Ecto neural progenitor cell (in vitro differentiated cells): ENCODE measurements at places on chromosomes 7 and 10.
A peak's percentile ranks its signal among the peaks of the same experiment; 100 is the strongest.

- no peak for DNase-seq
Observed at GRCh38 chr7:22454446-22454845, 45.5 kb downstream of the STEAP1B start.

GRCh38 chr7:157775021-157775559, 438.3 kb downstream of the DNAJB6 start:
- DNase-seq = no peak

- DNase-seq = no peak
Observed at GRCh38 chr10:28776519-28776918, 99.2 kb downstream of the BAMBI start.

GRCh38 chr10:101959346-101959916, 96.5 kb downstream of the ARMH3 start:
- DNase-seq = no peak

DNA sequence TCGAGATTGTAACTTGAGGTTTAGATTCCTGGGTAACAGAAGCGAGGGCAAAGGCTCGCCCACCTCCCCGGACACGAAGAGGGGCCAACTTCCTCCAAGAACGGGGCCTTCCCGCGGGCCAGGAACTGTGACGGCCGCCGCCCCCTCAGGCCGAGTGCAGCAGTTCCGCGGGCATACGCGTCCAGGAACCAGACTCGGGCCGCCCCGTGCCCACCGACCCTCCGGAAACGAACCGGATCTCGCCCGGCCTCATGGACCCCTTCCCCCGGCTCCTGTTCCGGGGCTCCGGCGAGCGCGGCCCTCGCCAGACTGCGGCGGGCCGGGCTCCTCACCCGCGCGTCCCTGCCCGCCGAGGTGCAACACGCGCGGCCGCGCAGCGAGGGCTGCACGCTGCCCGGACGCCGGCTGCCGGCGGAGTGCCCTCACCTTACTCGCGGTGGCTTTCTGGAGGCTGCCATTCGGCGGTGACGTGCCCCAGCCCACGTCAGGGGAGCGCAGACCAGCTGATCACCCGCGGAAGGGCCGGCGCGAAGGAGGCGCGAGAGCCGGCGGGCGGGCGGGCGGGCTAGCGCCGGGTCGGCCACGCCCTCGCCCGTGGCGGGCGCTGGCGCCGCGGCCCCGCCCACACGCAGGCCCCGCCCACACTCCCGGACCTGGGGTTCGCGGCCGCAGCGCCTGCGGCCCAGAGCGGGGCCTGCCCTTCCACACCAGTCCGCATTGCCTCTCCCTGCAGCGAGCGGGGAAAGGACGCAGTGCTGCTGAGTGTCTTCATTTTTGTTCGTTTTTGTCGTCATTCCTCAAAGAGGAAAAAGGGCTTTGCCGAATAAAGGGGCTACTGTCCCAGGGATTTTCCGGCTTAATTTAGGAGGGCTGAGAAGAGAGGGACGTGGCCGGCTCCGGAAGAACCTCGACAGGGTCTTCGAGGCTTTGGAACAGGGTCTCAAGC, at the start of gene XPNPEP1:
TSS of gene XPNPEP1 (minus strand) at position 536 of the 946 bp plus-strand sequence. CDS start at position 458, 78 bp downstream.
- peak; percentile 84 for DNase-seq

DNA sequence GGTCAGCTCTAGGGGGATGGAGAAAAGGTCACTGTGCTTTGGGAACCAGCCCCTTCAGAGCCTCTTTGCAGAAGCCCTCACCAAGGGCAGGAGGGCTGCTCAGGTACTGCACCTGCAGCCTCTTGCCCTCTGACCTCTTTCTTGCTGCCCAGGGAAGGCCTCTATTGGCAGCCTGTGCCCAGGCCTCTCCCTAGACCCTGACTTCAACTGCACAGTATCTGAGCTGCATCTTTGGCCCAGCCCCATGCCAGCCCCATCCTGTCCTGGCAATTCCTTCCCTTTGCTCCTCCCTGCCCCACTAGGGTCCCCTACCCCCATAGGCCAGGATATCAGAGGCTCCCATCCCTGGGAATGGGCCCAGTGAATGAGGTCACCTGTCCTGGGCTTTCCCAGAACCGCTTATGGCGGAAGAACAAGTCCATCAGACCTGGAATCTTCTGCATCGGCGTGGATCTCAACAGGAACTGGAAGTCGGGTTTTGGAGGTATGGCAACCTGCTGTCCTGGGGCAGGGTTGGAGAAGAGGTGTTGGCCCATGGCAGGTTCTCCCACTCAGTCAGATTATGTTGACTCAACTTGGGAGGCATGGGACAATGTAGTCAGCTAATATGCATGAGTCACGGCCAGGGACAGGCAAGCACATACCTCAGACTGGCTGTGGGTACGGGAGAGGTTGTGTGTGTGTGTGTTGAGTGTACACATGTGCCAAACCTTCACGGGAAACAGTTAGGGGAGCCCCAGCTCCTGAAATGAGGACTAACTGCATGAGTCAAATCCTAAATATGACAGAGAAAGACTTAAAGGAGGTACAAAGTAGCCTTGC, 17.1 kb upstream of the CPA1 start:
- DNase-seq = no peak

- DNase-seq = no peak
Observed at GRCh38 chr7:4712281-4713182, 30.4 kb downstream of the FOXK1 start.

- DNase-seq = no peak
Observed at GRCh38 chr7:97623333-97623732, 108.6 kb upstream of the TAC1 start.

- DNase-seq = peak; percentile 84
Observed at GRCh38 chr10:84256510-84257342, 11.9 kb downstream of the RGR start.

- no peak for DNase-seq
Observed at GRCh38 chr10:66329147-66329546, 596.7 kb upstream of the LRRTM3 start.

GRCh38 chr7:98753989-98754479, 115.8 kb downstream of the TMEM130 start:
- no peak for DNase-seq

- no peak for DNase-seq
Observed at GRCh38 chr10:22318772-22319171, 2.1 kb upstream of the BMI1 start.

DNA sequence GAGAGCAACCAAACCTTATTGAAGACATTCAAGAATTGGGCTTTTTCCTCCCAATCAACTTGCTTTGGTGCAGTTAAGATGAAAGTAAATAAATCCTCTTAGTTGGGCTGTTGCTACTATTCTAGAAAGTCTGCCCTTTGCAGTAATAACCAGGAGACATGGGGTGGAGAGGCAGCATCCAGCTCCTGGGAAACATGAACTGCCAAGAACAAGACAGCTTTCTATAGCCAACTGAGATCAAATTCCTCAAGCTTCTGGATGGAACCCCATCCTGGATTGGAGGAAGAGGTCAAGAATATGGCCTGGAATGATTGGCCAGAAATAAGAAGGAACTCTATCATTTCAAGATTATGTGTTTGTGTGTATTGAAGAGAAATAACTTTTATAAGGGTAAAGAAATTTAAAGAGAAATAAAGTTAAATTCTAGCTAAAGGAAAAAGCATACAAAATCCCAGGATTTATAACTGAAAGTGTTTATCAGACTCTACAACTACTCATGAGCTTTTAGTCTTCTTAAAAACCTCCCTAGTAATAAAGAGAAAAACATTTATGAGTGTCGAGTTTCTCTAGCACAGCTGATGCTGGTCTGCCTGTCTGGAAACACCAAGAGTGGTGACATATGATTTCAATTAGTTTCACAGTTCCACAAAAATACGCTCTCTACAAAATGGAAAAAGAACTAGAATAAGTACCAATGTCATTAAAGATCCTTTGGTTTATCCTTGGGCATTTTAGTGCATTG, 70.1 kb upstream of the COL1A2 start:
- no peak for DNase-seq

DNA sequence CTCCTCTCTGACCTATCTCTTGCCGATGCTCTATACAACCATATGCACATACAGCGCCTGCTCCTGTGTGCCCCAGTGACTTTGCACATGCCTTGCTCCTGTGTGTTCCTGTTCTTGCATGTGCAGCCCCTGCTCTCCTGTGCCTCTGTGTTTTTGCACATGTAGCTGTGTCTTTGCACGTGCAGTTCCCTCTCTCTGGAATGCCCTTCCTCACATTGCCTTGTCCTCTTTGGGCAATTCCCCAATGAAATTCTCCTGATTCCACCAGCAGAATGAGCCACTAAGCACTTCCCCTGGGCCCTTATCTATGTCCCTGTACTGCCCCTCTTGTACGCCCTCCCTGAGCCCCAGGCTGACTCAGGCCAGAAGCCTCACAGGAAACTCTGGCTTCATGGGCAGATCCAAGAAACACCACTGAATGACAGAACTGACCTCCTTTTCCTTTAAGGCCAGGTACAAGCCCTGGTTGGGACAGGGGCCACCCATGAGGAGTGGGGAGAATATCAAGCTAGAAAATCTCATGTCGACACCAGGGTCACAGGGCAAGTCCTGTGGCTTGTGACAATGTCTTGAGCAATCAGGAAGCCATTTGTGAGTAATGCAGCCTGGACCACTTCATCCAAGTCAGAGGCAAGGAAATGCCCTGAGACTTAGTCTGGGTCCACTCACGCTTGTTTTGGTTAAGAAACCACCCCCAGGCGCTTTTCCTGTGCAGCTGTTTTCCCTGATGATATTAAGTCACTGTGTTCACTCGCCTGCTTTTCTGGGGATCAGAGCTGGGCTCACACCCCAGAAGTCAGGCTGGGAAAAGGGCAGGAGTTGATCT, 1.9 kb upstream of the ARHGAP22 start:
- peak; percentile 35 for DNase-seq

DNA sequence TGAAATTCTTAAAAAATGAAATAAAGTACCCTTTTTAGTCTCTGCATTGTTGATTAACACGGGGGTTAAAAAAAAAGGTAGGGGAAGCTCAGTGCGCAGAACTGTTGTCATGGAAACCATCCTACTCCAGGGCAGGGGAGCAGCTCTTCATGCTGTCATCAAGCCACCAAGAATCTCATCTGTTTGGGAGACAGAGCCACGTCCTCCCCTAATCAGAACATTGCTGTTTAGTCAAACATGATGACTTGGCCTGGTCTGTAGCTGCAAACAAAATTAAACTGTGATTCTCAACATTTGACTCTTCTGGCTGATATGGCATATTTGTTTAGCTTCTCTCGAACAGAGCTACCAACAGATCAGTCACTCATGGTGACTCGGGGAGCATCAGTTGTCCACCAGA, 254.4 kb upstream of the KLF14 start:
- no peak for DNase-seq

GRCh38 chr10:132282667-132283603, 24.8 kb downstream of the STK32C start:
- DNase-seq = no peak

GRCh38 chr10:13222151-13222550, 12.0 kb downstream of the UCMA start:
- no peak for DNase-seq

- peak; percentile 78 for DNase-seq
Observed at GRCh38 chr7:77538281-77539212, 1.5 kb downstream of the PTPN12 start.

- DNase-seq = no peak
Observed at GRCh38 chr7:46003161-46003560, 82.1 kb upstream of the IGFBP3 start.

- DNase-seq = no peak
Observed at GRCh38 chr7:13639396-13639795, 350.1 kb downstream of the ETV1 start.

DNA sequence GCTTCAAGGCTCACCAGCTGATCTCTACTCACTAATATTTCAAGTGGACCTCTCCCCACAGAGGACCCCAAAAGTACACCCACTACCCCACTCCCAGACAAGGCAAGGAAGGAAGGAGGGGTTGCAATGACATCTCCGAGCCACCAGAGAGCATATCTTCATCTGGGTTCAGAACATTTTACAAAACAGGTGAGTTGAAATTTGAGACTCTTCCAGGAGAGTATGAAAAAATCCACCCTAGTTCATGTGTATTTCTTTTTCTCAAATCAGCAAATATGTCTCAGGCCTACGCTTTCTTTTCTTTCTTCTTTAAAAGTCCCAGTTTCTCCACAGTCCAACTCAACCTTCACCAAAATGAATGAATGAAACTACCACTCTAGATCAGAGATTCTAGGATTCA, 61.9 kb downstream of the SGMS1 start:
- DNase-seq = no peak
